ENCODE measurements at places on chromosomes 7 and 10.

DNA sequence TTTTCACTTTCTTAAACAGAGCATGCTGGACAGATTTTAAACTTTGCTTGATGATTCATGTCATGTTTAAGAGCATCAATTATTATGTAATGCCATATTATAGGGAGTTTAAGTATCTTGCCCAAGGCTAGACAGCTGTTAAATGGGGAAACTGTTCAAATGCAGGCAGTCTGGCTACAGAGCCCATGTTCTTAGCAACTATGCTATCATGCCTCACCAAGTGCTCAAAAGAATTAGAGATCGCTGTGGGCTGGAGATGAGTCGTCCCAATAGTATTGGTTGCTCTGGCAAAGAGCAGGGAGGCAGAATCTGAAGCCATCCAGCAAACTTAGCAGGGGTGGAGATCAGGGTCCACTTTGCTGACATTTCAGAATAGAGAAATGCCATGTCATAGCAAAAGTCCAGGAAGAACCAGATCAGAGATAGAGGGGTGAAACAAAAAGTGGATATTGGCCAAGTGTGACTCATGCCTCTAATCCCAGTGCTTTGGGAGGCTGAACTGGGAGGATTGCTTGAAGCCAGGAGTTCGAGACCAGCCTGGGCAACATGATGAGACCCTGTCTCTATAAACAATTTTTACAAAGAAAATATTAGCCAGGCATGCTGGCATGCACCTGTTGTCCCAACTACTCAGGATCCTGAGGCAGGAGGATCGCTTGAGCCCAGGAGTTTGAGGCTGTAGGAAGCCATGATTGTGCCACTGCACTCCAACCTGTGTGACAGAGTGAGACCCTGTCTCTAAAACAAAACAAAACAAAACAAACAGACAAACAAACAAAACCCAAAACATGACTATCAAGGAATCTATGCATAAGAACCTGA lies 57.8 kb downstream of the BAMBI start:
- no peak for DNase-seq

- DNase-seq: no peak
These were observed 126.2 kb upstream of the LRRN3 start for GRCh38 chr7:110964775-110965174.

DNA sequence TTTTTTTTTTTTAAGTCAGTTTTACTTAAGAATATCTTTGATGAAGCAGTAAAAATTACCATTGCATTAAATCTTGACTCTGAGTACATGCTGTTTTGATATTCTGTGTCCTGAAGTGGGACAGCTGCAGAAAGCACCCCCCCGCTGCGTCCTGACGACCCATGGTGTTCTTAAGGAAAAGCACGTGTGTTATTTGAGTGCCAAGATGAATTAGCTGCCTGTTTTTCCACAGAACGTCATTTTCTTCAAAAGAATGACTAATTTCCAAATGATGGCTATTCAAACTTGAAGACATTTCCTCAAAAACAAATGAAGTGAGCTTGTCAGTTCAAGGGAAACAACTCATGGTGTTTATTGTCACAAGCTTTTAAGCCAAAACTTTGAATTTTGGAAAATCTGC lies 45.9 kb downstream of the CREM start:
- no peak for DNase-seq

DNA sequence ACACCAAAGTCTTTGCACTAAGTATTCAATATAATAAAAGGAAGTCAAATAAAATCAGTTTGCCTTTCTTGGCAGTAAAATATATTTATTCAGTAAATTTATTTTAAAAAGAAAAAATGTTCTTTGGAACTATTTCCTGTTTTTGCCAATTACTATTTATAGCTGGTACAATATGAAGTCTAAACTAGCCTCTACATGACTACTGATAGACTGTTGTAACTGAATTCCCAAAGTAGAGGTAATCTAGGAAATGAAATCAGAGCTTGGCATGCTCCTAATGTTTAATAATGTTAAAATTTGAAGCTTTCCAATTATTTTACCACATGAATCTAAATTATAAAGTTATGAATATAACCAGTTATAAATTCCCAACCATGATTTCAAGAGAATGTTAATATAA lies 385.5 kb downstream of the SEMA3D start:
- DNase-seq: no peak

GRCh38 chr7:87933605-87933952 lies 472 bp upstream of the ADAM22 start:
- DNase-seq: no peak

GRCh38 chr10:93224005-93224779 lies 150.5 kb downstream of the CYP26A1 start:
- no peak for DNase-seq
